ENCODE measurements at places on chromosomes 12 and 14. TPM values are rescaled to one million over a fixed set of nuclear protein-coding genes. Genes with fewer than 3 reads are reported as not detected.

GRCh38 chr14:31492759-31493498 lies 5.1 kb upstream of the GPR33 start:
- DNase-seq = no peak

- no peak for DNase-seq
These were observed 5.8 kb upstream of the GLT8D2 start for GRCh38 chr12:104055686-104056388.

DNA sequence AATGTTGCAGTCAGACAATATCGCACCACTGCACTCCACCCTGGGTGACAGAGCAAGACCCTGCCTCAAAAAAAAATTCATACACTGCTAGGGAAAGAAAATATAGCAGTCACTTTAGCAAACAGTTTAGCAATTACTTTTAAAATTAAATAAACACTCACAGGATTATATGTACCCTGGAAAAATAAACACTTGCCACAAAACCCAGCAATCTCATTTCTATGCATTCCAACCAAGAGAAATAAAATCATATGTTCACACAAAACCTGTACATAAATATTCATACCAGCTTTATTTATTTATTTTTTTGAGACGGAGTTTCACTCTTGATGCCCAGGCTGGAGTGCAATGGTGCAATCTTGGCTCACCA lies 20.2 kb downstream of the ATXN2 start:
- DNase-seq = no peak

DNA sequence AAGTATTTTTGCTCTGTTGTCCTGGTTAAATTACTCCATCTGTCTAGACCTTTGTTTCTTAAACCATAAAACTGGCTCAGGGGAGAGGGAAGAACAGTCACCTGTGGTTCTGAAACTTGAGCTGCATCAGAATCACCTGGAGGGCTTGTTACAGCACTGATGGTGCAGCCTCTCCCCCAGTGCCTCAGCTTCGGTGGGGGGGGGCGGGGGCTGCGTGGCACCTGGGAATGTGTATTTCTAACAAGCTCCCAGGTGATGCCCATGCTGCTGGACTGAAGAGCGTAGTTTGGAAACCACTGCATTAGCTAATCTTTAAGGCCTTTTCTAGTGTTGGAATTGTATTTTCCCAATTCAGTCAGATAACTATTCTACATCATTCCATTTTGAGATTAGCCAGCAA lies 42.7 kb downstream of the GPHB5 start:
- DNase-seq = no peak

DNA sequence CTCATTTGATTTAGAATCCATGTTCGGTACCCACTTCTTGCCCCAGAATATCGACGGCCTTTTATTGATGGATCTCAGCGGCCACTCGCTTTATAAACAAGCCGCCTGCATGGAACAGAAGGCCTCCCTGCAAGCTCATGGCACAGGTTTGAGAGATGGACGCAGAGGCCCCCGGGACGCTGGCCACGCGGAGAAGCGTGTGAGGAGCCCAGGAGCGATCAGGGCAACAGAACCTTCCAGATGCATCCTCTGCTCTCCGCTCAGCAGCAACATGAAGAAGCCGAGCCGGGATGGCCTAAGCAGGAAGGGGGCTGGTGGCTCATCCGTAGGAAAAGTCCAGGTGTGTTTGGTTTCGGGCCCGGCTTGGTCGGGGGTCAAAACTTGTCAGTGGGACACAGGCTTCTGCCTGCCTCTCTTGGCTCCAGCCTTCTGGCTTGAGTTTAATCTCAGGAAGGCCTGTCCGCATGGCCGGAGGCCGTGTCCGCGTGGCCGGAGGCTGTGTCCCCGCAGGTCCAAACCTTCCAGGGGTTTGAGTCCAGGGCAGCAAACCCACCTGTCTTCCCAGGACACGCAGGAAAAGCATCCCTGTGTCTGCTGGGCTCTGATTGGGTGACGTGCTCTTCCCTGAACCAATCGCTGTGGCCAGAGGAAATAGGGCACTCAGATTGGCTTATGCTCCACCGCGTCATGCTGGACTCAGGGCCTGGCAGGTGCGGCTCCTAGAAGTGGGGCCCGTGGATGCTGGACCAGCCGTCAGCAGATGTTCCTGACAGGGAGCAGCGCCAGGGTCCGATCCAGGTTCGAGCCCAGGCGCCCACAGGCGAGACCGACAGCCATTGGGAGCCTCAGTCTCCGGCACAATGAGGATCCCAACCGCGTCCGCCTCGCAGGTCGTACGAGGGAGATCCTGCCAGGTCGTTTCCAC lies 65.0 kb downstream of the GALNT9 start:
- DNase-seq = peak; percentile 91

- DNase-seq = no peak
These were observed 90.7 kb upstream of the PTPRR start for GRCh38 chr12:71011261-71011660.

DNA sequence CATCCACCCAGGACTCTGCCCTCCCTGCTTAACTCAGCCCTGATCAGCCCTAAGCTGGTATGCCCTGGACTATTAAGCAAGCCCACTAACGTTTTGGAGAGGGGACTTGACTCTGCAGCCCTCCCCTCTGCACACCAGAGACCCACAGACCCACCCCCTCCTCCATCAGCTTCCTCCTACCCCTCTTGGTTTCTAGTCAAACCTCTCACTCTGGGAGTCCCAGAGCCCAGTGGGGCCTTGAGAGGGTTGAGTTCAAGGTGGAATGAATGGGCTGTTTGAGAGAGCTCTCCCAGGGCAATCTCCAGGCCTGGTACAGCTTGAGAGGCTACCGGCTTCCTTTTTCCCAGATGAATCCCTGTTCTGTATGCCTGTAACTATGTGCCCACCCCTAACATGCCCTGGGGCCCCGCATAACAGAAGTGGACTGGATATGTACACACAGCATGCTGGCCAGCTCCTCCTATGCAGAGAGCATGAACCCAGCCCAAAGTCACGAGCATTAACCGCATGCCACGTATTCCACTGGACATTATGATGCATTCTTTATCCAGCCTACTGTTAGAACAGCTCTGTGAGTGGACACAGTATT lies 43.6 kb downstream of the IRF2BPL start:
- DNase-seq = no peak

GRCh38 chr14:33307691-33308251 lies 369.1 kb downstream of the NPAS3 start:
- DNase-seq = no peak

- no peak for DNase-seq
These were observed 261.5 kb upstream of the CLEC14A start for GRCh38 chr14:38517426-38517825.

GRCh38 chr14:66120402-66120801 lies 365.8 kb upstream of the CCDC196 start:
- no peak for DNase-seq

- no peak for DNase-seq
These were observed 83.6 kb downstream of the KSR2 start for GRCh38 chr12:117885211-117885610.

GRCh38 chr14:77760381-77761204 lies at the start of gene SNW1:
TSS of gene SNW1 (minus strand) at chr14:77761156. CDS start at chr14:77761127, 29 bp downstream.
- peak; percentile 97 for DNase-seq

GRCh38 chr14:75299059-75299458 lies 20.4 kb downstream of the FOS start:
- DNase-seq = no peak

DNA sequence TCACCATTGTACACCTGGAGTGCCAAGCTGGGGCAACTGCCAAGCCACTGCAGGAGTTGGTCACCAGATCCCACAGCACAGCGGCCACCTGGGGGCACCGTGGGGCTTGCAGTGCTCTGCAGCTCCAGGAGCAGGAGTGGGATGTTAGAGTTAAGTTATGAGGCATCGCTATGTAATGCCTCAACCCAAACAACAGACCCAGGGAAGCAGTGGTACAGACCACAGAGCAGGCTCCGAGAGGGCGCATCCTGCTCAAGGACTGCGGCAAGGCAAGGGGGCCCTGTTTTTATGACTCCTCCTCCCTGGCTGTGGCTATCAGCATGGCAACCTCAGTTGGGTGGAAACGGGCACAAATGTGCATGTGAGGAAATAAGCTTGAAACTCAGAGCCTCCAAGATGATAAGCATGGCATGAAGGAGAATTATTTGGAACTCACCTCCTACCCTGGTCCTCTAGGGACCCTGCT lies 63.1 kb downstream of the ARL6IP4 start:
- DNase-seq = peak; percentile 92

GRCh38 chr14:24032727-24033418 lies 18.9 kb upstream of the CARMIL3 start:
- no peak for DNase-seq

DNA sequence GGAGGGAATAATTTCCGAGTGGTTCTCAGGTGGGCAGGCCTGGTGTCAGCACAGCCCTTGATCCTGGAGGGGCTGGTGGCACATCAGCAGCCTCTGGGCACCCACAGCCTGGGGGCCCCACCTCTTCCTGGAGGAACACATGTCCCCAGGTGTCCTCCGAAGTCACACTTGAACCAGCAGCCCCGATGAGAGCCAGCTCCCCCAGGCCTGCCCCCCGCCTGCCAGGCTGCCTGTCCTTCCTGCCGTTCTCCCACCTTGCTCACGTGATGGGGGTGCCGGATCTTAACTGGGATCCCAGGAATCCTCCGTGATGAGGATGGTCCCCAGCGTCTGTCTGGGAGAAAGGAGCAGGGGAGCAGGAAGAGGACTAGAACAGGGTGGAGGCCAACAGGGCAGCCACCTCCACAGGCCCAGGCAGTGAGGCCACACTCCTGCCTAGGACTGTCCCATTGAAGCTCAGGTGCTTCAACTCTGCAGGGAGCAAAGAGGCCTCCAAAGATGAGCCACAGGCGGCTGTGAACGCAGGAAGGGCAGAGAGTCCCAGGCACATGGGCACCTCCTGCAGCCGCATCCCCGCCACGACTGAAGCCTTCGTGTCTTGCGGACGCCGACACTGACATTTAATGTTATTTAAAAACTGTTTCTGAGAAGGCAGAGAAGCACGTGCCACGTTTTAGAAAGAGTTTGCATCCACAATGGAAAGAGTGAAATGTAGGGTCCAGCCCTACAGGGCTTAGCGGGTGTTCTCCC lies 77.5 kb downstream of the GALNT9 start:
- DNase-seq = peak; percentile 78

GRCh38 chr14:43587183-43587582 lies 919.9 kb downstream of the FSCB start:
- DNase-seq = no peak

DNA sequence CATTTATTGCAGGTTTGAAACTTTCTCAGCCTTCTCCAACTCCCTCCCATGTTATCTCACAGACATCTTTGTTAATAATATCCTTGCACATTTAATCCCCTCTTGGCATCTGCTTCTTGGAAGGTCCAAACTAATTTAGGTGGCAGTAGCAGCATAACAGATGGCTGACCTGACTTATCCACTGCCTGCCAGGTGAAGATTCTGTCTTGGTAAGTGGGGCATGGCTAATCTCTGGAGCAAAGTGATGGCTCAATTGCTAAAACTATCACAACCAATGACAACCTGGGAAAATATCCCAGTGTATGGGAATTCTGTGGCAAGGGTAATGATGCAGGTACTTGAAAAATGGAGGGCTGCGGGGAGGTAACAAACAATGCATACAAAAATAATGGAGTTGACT lies 58.2 kb upstream of the ALG10B start:
- no peak for DNase-seq

GRCh38 chr12:34598352-34598827 lies 576.1 kb downstream of the ALG10 start:
- no peak for DNase-seq

- no peak for DNase-seq
These were observed 19.5 kb upstream of the CERS5 start for GRCh38 chr12:50186681-50187080.

DNA sequence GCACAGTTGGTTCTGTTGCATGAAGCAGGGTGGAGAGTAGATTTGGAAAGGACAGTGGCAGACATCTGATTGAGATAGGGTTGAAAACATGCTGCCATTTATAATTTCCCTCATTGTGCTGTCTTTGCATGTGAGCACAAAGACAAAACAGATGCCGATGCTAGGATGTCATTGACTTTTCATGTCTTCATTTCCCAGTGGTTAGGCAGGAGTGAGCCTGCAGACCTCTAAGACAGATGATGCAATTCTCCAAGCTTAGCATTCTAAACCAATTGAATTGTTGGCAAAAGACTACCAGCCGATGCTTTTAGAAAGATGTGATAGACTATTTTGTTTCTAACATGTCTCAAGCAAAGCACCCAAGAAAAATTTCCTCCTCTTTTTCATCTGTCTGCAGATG lies 37.1 kb upstream of the PELI2 start:
- no peak for DNase-seq

GRCh38 chr12:98578821-98579220 lies 14.7 kb upstream of the SLC25A3 start:
- no peak for DNase-seq

DNA sequence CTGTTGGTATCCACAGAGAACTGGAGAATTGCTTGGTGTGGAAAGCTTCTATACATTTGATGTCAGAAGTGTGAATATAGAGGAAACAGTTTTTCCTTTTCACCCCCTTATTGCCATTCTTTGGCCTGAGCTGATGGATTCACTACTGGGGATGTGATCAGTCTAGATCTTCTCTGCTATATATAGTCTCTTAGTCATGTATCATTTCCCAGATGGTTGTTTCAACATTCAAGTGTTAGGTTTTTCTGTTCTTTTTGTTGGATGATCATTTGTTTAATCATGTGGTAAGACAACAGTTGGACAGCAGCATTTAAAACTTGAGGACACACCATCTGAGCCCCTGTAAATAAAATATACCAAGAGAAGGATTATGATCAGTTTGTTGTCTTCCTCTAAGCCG lies 29.6 kb downstream of the TMX1 start:
- DNase-seq = no peak

DNA sequence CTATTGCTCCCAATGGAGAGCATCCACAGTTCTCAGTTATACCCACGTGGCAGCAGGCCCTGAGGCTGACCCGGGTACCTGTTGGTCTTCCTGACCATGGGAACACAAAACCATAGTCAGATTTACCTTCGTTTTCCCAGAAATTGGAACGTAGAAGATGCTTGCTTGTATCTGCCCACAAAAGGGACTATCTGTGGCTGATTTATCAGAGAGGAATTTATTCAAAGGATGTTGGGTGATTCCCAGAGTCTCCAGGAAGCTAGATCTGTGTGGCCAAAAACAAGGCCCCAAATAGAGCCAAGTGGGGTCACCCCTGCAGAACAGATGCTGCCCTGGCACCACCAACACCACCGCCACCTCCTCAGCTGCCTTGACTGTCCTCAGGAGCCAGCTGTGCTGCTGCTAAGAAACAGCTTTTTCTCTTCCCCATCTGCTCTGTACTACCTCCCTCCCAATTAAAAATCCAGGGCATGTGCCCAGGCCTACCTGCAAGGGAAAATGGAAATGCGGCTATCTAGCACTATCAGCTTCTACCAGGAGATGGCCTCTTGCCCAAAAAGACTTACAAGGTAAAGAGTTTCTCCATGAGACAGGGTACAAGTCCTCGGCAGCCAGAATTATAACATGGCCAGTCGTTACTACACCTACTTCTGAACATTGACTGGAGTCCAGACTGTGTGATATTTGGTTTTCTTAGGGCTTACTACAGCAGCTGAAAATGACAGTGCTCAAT lies 128.6 kb upstream of the PLEKHG7 start:
- no peak for DNase-seq

Gene GPR84
- not detected for total RNA-seq

Gene ADAM21
- 0.15 TPM for total RNA-seq

Gene KRT77
- not detected for total RNA-seq

Gene PLBD1
- total RNA-seq = 5.5 TPM

Gene MIS18BP1
- 11.7 TPM for total RNA-seq

Gene TSHR
- total RNA-seq = not detected

Gene SERPINA9
- not detected for total RNA-seq

Gene APOF
- total RNA-seq = not detected

All from chondrocyte (in vitro differentiated cells).